GM23248 (cell line): ENCODE measurements at places on chromosomes 2 and 18. TPM values are rescaled to one million over a fixed set of nuclear protein-coding genes. Genes with fewer than 3 reads are reported as not detected.

The C2orf80 gene
- total RNA-seq = not detected in 2 replicates

The INHA gene
- total RNA-seq = 0.11 TPM in 1 of 2 replicates, not detected in the other

The RAB11FIP5 gene
- total RNA-seq = 71.9 and 76.6 TPM in 2 replicates

The CENPA gene
- total RNA-seq = 5.7 and 8.1 TPM in 2 replicates

The ANTXR1 gene
- 126 and 128 TPM in 2 replicates for total RNA-seq

The SPAG16 gene
- total RNA-seq = 25.4 and 28.9 TPM in 2 replicates

The CRYBA2 gene
- total RNA-seq = not detected in 2 replicates

The PROKR1 gene
- total RNA-seq = 0.11 TPM in 1 of 2 replicates, not detected in the other

The CHRNG gene
- not detected in 2 replicates for total RNA-seq

The PER2 gene
- total RNA-seq = 2.8 and 6.2 TPM in 2 replicates

The CNTNAP5 gene
- total RNA-seq = not detected in 2 replicates

DNA sequence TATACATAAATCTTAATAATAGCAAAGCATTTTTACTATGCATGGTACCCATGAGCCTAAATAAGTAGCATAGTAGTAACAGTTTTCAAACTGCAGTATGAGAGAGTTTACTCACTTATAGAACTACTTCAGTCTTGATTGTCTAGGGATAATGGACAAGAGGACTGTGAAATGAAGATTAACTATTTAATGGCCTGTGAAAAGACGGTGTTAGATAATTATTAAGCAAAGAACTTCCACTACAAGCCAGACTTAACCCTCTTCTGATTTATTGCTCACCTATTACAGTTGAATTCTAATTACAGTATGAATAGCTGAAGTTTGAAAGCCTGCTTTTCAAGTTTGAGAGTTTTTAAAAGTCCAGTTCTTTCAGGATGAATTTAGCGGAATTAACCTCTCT, 18.9 kb downstream of the PIK3C3 start:
- DNase-seq = no peak

GRCh38 chr18:61710082-61710620, 182.7 kb downstream of the RNF152 start:
- DNase-seq = no peak

- DNase-seq = peak; percentile 38
Measured at GRCh38 chr2:151459358-151459757, 49.7 kb downstream of the RIF1 start.

DNA sequence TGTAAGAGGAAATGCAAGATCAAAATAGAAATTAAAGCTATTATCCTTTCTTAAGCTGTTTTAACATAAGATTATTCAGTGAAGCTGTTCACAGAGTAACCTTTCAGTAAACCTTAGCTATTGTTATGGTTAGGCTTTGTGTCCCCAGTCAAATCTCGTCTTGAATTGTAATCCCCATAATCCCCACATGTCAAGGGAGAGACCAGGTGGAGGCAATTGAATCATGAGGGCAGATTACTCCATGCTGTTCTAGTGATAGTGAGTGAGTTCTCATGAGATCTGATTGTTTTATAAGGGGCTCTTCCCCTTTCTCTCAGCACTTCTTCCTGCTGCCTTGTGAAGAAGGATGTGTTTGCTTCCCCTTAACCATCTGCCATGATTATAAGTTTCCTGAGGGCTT, 424.4 kb downstream of the DSEL start:
- no peak for DNase-seq

DNA sequence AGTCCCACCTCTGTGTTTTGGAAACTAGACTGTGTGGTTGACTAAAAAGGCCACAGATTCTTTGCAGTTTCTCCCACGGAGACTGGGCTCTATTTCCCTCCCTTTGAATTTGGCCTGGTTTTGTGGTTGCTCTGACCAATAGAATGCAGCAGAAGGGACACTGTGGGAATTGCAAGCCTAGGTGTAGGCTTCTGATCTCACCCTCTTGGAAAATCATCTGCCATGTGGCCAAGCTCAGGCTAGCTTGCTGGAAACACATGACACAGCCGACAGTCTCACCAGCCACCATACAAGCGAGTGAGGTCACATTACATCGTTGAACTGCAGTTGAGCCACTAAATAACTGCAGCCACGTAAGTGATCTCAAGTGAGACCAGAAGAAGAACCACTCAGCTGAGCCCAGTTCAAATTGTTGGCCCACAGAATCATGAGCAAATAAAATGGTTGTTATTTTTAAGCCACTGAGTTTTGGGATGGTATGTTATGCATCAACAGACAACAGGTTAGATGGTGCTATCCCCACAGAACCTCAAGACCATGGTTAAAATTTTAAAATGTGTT, 319.1 kb upstream of the MEX3C start:
- DNase-seq = no peak

DNA sequence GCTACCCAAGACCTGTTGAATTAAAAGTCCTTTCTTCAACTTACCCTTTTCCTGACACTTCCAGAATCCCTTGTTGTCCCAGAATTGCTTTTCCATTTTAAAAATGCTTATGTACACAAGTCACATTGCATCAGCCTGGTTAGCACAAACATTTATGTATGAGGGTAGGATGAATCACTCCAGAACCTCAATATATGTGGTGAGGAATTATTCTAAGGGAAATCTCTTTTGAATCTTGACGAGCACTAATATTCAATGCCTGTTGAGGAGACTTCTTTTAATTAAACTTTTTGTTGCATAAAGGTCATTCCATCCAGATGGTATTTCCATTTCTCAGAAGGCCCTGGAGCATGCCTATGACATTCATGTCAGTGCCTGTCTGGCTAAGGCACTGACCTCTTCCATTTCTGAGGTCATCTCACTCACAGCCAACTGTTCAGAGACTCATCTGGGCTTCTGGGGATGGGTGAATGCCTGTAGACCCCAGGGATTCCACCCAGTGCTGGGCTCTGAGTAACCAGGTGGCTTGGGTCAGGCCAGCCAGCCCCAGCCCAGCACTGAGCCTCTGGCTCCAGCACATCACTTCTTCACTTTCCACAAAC, 28.2 kb downstream of the ACMSD start:
- peak; percentile 67 for DNase-seq

- peak; percentile 61 for DNase-seq
Measured at GRCh38 chr18:60446821-60447220, 74.2 kb upstream of the MC4R start.

GRCh38 chr18:13103366-13103765, 112.2 kb downstream of the CEP192 start:
- DNase-seq = peak; percentile 8

DNA sequence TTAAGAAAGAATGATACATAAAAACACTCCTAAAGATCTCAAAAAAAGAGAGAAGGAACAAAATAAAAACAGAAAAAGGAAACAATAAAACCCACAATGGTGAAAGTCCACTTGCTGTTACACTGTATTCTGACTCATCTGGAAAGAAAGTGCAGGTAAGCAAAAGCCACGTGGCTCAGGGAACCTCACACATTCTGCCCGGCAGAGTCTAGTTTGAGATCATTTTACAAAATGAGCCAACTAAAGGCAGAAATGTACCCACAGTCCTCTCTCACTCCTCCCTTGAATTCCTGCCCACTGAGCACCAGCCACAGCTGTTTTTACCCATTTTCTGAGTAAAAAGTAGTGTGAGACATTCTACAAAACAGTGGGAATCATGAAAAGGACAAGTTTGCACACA, 10.0 kb downstream of the KCNH7 start:
- DNase-seq = no peak

DNA sequence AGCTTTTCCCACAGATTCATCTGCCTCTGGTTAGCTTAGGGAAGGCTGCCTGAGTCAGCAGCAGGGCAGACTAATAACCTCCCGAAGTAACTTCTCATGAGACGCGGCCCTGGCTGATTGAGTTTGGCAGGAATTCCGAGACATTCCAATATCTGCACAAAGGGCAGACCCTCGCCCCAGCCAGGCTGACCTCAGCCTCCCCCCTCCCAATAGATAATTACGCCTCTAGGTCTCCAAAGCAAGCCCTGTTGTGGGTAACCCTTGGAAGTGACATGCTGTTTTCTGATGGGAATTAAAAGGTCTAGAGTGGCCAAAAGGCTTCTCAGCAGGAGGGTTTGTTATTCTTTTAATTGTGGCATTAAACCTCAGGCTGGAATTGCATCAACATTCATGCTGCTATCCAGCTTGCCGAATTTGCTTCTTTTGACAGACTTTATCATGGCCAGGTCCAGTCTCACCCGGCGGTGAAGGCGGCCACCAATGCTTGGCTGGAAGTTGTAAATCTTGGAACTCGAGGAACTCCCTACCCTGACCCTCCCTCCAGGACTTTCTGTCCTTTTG, 98.0 kb upstream of the SLC14A2 start:
- peak; percentile 86 for DNase-seq
